ENCODE measurements at places on chromosomes 11 and 22.

GRCh38 chr22:30315962-30316576 lies 10.7 kb downstream of the TBC1D10A start:
- no peak for DNase-seq

DNA sequence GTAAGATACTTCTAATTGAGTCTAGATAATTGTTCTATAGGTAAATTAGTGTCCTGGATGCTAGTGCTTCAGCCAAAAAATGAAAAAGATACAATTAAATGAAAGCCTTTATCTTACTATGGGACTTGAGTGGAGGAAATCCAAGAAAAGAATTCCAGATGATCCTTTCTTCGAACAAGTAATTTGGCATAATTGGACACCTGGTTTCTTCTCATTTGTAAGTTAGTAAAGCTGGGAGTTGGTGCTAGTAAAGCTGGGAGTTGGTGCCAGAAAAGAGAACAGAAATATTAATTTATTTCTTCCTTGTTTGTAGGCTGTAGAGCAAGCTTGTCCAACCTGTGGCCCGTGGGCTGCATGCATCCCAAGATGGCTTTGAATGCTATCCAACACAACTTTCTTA lies 12.3 kb downstream of the OR51V1 start:
- no peak for DNase-seq

GRCh38 chr11:65110354-65110861 lies 1.3 kb upstream of the TM7SF2 start:
- peak; percentile 99 for DNase-seq

DNA sequence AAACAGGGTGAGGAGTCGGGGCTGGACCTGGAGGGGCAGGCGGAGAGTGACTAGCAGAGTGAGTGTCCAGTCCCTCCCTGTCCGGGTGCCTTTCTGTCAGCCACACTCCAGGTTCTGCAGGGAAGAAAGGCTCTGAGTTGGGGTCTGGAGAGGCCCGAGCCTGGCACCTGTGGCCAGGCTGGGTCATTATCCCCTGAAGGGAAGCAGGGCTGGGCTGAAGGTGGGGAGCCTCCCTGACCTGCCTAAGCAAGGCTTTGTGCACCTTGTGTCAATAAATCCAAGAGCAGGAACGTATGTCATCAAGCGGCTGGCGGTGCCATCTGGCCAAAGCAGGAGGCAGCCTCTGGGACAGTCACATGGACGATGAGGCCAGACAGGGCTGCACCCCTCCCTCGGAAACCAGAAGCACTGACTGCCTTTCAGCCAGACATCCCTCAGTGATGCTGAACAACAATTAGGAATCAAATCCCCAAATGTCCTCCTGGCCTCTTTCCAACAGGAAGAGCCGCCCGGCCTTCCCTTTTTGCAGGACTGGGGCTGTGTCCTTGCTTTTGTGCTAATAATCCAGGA lies 73.9 kb upstream of the FGF3 start:
- DNase-seq: no peak

- DNase-seq: no peak
Observed at GRCh38 chr22:30424534-30425326, 838 bp upstream of the MTFP1 start.

Data from activated CD4-positive, CD25-positive, alpha-beta regulatory T cell (primary cell).